Activated CD4-positive, alpha-beta memory T cell treated with anti-CD3 and anti-CD28 coated beads for 36 hours (primary cell): ENCODE measurements at places on chromosomes 12 and 14. TPM values are rescaled to one million over a fixed set of nuclear protein-coding genes. Genes with fewer than 3 reads are reported as not detected.

CCDC197 gene
- 0.44 TPM for total RNA-seq

MGAT4C gene
- total RNA-seq, result not detected

GRCh38 chr12:27331291-27331926 lies 1.2 kb upstream of the BMAL2 start:
- peak overlapping the region; percentile 84 for H3K27ac ChIP-seq
- H3K4me3 ChIP-seq, result peak overlapping the region; percentile 77
- H3K27me3 ChIP-seq, result peaks cover 29% of the 10 kb centered on the region
- peaks cover 4% of the 10 kb centered on the region for H3K36me3 ChIP-seq
- peaks cover 49% of the 10 kb centered on the region for H3K4me1 ChIP-seq

DNA sequence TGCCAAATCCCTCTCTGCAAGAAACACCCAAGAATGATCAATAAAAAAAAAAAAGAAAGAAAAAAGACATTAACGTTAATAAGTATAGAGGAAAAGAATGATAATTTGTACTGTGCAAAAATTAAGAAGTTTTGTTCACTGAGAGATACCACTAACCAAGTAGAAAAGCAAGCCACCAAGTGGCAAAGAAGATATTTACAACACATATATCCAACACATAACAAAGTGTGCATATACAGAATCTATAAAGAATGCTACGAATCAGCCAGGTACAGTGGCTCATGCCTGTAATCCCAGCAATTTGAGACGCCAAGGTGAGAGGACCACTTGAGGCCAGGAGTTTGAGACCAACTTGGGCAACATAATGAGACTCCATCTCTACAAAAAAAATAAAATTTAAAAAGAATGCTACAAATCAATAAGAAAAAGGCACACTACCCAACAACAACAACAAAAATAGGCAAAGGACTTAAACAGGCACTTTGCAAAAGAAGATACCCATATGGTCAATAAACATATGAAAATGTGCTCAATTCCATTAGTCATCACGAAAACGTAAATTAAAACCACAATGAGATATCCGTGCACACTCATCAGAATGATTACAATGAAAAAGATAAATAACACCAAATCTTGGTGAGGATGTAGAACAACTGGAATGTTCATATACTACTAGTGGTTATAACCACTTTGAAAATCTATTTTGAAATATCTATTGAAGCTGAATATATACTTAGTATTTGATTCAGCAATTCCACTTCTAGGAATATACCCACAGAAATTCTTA lies 19.8 kb downstream of the GALNT4 start:
- H3K4me1 ChIP-seq, result peaks cover 11% of the 10 kb centered on the region
- no peak for DNase-seq
- H3K36me3 ChIP-seq, result peaks cover 5% of the 10 kb centered on the region
- H3K27me3 ChIP-seq, result no peaks in the 10 kb centered on the region

DNA sequence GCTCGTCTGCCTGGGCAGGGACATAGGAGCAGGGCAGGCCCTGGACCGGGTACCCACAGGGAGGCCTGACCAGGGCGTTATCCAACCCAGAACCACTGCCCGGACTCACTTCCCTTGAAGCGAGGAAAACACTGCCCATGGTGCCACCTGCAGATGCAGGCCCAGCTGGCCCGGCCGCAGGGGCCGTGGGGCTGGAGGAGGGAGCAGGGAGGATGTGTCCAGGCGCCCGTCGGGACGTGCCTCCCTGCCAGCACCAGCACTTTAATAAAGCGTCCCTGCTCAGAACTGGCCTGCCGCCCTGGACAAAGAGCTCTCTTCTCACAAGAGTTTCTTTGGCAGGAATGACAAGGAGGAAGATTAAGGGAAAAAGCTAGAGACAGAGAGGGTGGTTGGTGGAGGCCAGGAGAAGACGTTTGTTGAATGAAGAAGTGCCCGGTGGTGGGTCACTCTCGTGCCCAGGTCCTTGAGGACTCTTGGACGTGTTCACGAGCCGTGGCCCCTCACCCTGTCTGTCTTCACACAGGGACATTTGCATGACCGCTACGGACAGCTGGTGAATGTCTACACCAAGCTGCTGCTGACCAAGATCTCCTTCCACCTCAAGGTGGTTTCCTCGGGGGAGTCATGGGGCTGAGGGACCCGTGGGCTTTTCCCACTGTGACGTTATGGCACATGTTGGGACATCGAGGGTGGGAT lies 14.2 kb downstream of the HIP1R start:
- H3K36me3 ChIP-seq, result no peaks in the 10 kb centered on the region
- no peaks in the 10 kb centered on the region for H3K4me1 ChIP-seq
- no peak overlapping the region for H3K27ac ChIP-seq
- H3K27me3 ChIP-seq, result no peaks in the 10 kb centered on the region

RASAL1 gene
- 4.9 TPM for total RNA-seq

- no peak overlapping the region for H3K4me3 ChIP-seq
- no peaks in the 10 kb centered on the region for H3K27me3 ChIP-seq
- H3K4me1 ChIP-seq, result no peaks in the 10 kb centered on the region
Measured at GRCh38 chr12:34340534-34341361, 318.5 kb downstream of the ALG10 start.

CFAP251 gene
- 1.6 TPM for total RNA-seq

DNA sequence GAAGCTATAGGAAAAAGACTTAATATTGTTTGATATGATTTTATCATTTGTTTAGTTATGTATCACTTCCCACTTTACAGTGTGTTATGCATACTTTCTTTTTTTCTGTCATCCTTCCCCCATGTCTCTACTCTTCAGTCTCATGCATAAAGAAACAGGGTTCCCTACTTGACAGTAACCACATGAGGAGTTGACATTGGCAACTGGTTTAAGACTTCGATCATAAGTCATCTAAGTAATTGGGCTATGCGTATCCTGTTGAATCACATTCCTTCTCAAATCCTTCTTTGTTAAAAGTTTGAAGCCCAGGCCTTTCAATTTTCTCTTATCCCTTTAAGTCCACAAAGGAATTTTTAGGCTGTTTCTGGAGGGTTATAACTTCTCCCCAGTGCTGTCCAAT lies 358.7 kb downstream of the RAD51B start:
- no peaks in the 10 kb centered on the region for H3K27me3 ChIP-seq
- peaks cover 20% of the 10 kb centered on the region for H3K4me1 ChIP-seq
- H3K36me3 ChIP-seq, result no peaks in the 10 kb centered on the region
- H3K27ac ChIP-seq, result no peak overlapping the region
- no peak for DNase-seq
- H3K4me3 ChIP-seq, result no peak overlapping the region

SRRM4 gene
- total RNA-seq, result not detected

LRP1-AS gene
- total RNA-seq, result not detected

DNA sequence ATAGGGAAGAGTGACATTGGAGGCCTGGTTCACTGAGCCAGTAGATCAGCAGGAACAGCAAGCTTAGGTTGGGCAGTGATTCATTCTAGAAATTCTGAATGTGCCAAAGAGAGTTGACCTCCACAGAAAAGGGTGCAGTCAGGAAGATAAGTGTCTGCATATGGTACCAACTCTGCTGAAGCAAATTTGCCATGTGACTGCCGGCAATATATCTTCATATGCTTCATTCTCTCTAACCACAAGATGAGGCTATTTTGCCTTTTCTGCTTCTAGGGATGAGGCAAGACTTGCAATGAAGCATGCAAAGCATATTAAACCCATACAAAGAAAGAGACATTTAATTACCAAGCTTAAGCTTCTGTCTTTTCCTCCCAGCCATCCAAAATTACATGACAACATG lies 13.6 kb downstream of the CCDC198 start:
- no peak for DNase-seq
- H3K36me3 ChIP-seq, result no peaks in the 10 kb centered on the region
- H3K4me1 ChIP-seq, result no peaks in the 10 kb centered on the region
- no peak overlapping the region for H3K27ac ChIP-seq
- H3K4me3 ChIP-seq, result no peak overlapping the region

GRCh38 chr14:94027566-94028449 lies 1.7 kb downstream of the OTUB2 start:
- peak overlapping the region; percentile 56 for H3K4me3 ChIP-seq
- H3K36me3 ChIP-seq, result no peaks in the 10 kb centered on the region
- H3K4me1 ChIP-seq, result peaks cover 29% of the 10 kb centered on the region
- no peaks in the 10 kb centered on the region for H3K27me3 ChIP-seq
- peak overlapping the region; percentile 18 for H3K27ac ChIP-seq

DNA sequence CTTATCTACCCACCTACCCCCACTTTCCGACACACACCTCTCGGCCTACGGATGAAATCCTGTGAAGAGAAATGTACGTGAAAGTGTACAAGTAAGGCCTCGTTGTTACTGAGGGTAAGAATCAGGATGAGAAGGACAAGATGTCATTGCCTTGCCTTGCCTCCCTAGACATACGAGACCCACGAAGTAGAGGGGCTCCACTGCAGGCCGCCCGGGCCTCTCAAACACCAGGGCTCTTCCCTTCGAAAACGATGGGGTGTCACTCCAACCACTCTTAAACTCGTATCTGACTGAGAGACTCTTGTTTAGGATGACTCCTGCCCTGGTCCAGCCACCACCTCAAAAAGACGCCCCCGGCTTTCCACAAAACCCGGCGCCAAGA lies 498 bp downstream of the RACGAP1 start:
- DNase-seq, result no peak
- peak overlapping the region; percentile 94 for H3K4me3 ChIP-seq
- peaks cover 17% of the 10 kb centered on the region for H3K36me3 ChIP-seq

GRCh38 chr14:76900682-76901081 lies 74.5 kb downstream of the LRRC74A start:
- H3K36me3 ChIP-seq, result no peaks in the 10 kb centered on the region
- H3K27me3 ChIP-seq, result no peaks in the 10 kb centered on the region
- H3K4me1 ChIP-seq, result peaks cover 19% of the 10 kb centered on the region
- H3K4me3 ChIP-seq, result no peak overlapping the region
- no peak overlapping the region for H3K27ac ChIP-seq

DNA sequence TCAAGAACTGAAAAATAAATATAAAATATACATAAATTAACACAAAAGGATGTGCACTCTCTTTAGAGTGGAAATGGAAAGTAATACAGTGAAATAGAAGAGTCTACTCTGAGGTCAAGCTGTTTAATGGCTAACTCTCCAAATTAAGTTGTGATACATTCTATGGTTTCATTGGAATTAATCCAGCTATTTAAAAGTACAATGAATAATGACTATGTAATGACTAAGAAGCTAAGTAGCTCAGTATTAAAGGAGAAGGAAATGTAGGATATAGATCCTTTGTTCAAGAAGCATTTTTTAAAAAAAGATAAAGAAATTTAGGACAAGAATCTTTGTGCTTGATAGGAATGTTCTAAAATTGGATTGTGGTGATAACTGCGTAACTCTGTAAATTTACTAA lies 85.3 kb downstream of the LRP6 start:
- no peak for DNase-seq
- no peaks in the 10 kb centered on the region for H3K4me1 ChIP-seq
- no peak overlapping the region for H3K4me3 ChIP-seq
- no peak overlapping the region for H3K27ac ChIP-seq

ANKS1B gene
- total RNA-seq, result 0.97 TPM

DYRK2 gene
- total RNA-seq, result 24.2 TPM

GRCh38 chr14:59630288-59630963 lies 53.8 kb upstream of the CCDC175 start:
- peaks cover 51% of the 10 kb centered on the region for H3K27me3 ChIP-seq
- DNase-seq, result no peak
- no peaks in the 10 kb centered on the region for H3K36me3 ChIP-seq
- no peak overlapping the region for H3K4me3 ChIP-seq

DNA sequence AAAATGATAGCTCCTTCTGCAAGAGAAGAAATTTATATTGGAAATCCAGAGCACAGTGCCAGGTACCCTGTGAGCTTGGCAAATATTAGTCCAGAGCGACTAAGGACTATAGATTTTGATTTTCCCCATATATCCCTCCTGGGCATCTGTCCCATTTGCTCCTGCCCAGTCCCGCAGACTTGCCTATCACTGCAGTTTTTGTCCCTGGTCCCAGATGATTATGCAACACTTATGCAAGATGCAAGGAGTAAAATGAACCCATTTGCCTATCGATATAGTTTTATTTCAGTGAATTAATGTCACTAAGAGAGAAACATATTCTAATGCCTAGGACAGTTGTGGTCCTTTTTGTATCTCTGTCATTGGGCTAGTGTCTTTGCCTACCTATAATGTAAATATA lies 215.9 kb upstream of the BMP4 start:
- H3K27me3 ChIP-seq, result peaks cover 27% of the 10 kb centered on the region
- no peak overlapping the region for H3K27ac ChIP-seq
- H3K36me3 ChIP-seq, result no peaks in the 10 kb centered on the region

DLK1 gene
- not detected for total RNA-seq

- H3K27ac ChIP-seq, result no peak overlapping the region
- peaks cover 8% of the 10 kb centered on the region for H3K4me1 ChIP-seq
- no peaks in the 10 kb centered on the region for H3K36me3 ChIP-seq
- H3K27me3 ChIP-seq, result peaks cover 16% of the 10 kb centered on the region
Measured at GRCh38 chr14:54169254-54169924, 212.8 kb upstream of the BMP4 start.
